Hematopoietic multipotent progenitor cell treated with erythropoietin and hydrocortisone succinate and interleukin-3 and kit ligand, for 8 days (in vitro differentiated cells): ENCODE measurements at places on chromosomes 5 and 9.

- DNase-seq, result no peak
These were observed 141.7 kb upstream of the MARCHF11 start for GRCh38 chr5:16321284-16321683.

DNA sequence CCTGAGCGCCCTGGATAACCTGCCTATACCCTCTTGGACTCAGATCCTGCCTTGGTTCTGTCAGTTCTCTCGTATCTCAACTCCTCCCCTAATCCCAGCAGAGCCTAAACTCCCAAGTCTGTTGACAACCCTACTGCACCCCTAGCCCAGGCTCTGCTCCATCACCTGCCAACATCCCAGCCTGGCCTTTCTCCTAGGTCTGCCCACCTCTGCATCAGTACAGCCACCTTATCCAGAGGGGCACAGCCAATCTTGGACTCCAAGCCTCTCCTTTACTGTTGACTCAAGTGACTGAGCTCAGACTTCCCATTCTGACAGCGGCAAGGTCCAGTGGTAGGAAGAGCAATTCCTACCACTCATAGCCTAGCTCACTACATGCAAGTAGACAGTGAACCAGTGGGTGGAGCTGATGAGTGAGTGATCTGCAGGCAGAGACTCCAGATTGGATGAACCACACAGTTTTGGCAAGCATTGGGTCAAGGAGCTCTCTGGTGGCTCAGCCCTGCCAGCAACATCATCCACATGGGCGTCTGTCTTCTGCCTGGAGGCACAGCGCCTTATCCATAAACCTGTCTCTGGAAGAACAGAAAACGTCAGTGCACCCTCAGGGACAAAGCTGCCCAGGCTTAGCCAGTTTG is 26.5 kb downstream of the TRMO start:
- peak; percentile 48 for DNase-seq

DNA sequence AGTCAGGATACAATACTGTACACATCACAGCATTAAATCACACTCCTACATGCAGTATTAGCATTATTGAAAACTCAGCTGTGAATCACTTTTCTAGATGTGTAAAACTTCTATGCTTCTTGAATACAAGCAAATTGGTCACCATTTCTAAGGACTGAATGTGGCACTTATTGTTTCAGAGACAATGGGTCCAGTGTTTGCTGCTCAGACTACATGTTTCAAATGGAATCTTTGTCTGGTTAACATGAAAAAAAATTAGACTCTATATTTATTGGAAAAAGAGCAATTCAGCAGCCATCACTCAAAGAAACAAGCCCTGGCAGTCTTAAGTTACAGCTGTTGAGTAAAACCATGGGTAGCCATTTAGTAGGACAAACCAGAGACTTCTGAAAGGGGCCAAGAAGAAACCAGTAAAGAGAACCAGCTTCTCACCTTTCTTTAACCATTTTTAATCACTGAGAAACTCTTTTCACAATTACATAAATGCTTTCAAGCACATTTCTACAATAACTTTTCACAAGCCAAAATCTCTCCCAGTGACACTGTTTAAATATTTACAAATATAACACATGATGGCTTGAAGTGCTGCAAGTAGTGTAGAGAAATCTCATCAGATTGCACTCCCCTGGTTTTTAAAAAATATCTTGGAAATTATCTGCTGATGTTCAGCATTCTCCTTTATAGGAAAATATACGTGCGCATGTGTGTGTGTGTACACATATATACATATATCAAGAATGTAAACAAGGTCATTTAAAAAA is 35.2 kb downstream of the OR2K2 start:
- DNase-seq, result no peak

- DNase-seq, result no peak
These were observed 39.0 kb downstream of the SEMA4D start for GRCh38 chr9:89458768-89459496.

DNA sequence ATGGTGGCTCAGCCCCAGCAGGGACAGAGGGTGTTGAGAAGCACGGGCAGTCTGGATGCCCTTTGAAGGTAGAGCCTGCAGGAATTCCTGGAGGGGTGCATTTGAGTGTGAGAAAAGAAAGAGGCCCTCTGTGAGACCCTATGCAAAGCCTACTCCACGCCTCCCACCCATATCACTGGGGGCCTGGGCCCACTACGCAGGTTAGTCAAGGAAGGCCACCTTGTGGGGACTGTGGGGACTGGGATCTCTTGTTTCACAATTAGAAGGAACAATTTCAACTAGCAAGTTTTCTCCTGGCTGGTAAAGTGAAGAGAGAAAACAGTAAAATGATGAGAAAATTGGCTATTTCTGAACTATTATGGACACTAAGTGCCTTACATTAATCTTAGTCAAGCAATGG is 486.2 kb upstream of the DAP start:
- no peak for DNase-seq

DNA sequence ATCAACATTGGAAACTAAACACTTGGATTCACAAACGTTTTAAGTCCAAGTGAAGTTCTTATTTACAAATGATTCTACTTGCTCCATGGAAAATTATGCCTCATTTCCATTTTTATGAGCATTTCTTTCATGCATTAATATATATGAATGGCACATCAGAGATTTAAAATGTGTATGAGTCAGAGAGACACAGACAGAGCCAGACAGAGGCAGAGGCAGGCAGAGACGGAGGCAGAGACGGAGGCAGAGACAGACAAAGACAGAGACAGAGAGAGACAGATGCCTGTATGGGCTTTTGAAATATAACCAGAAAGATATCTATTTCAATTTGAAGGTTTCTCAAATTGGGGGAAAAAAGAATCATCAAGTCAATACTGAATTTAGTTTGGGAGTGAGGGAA is 649.0 kb downstream of the PTPRD start:
- no peak for DNase-seq

- DNase-seq, result no peak
These were observed 198.1 kb downstream of the EFNA5 start for GRCh38 chr5:107472620-107473064.

DNA sequence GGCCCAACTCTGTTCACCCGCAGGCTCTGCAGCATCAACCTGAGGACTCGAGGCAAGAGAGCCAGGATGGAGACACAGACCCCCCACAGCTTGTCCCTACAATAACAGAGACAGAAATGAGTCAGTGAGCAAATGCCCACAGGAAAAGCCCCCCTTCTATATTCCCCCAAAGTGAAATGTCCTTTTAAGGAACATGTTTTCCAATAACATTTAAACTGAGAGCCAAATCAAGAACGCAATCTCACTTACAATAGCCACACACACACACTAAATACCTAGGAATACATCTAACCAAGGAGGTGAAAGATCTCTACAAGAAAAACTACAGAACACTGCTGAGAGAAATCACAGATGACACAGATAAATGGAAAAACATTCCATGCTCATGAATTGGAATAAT is 49.0 kb downstream of the TEX10 start:
- no peak for DNase-seq

GRCh38 chr5:106380736-106381135 is 1290.0 kb downstream of the EFNA5 start:
- no peak for DNase-seq

DNA sequence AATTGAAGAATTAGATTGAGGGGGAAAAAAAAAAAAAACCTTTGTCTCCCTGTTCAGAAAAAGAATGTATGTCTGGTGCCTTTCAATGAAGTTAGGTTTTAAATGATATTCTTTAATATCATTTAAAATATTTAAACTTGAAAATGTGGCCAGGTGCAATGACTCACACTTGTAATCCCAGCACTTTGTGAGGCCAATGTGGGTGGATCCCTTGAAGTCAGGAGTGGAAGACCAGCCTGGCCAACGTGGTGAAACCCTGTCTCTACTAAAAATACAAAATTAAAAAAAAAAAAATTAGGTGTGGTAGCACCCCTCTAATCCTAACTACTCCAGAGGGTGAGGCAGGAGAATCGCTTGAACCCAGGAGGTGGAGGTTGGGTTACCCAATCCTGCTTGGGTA is 111.1 kb upstream of the RASA1 start:
- no peak for DNase-seq

DNA sequence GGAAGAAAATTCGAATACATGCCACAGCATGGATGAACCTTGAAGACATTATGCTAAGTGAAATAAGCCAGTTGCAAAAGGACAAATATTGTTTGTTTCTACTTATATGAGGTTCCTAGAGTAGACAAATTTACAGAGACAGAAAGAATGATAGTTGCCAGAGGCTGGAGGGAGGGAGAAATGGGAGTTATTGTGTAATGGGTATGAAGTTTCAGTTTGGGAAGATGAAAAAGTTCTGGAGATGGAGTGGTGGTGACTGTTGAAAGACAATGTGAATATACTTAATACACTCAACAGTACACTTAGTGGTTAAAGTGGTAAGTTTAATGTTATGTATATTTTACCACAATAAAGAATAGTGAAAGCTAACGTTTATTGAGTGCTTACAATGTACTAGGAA is 99.6 kb upstream of the SLC44A1 start:
- DNase-seq, result no peak

DNA sequence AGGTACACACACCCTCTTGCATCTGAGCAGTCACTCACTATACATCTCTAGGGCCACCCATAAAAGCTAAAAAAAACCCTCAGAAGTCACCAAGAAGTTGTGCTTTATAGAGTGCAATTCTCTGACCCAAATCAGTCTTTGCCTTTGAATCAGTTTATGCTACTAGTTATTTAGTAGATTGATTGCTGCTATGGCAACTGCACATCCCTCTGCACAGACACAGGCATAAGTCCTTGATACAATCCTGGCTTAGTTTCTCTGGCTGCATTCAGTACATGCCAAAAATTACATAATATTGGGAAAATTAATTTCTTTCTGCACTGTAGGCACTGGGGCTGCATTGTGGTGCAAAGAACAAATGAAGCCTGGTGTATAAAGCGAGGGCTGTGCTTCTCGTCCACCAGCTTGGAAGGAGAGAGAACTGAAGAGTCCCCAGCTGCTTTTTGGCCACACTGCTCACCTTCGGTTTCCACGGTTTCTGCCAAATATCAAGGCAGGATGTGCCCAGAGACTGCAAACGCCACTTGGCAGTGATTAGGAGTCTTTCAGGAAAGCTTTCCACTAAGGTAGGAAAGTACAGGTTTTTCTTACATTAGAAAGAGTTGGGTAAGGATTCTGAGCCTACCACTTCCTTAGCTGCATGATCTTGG is 258.4 kb downstream of the ELAVL2 start:
- DNase-seq, result no peak

DNA sequence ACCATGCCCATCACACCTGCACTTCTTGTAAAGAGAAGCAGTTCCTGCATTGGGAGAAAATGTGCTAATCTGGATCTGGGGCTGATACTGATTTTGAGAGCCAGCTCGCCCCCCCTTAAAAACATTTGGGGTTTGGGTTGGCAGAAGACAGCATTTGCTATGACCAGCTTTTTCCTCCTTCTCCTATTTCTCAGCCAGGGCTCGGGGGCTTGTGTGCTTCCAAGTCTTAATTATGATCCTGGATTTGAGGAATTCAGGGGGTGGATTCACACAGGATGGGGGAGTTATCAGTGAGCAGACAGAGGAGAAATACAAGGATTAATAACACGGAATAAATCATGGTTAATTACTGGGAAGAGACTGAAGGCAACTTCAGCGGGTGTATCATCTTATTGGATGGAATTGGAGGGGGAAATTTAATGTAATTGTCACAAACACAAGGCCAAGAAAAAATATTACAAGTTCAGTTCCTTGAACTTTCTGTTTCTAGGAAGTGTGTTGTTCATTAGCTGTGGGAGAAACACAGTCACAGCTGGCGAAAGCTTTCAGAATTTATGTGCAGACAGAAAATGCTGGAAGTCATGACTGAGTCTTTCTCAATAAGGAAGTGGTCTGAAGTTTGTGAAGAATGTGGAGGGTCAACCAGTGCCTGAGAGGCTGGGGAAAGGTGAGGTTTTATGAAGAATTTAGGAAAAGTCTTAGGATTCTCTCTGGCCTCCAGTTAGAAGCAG is 15.3 kb downstream of the C9orf152 start:
- no peak for DNase-seq

DNA sequence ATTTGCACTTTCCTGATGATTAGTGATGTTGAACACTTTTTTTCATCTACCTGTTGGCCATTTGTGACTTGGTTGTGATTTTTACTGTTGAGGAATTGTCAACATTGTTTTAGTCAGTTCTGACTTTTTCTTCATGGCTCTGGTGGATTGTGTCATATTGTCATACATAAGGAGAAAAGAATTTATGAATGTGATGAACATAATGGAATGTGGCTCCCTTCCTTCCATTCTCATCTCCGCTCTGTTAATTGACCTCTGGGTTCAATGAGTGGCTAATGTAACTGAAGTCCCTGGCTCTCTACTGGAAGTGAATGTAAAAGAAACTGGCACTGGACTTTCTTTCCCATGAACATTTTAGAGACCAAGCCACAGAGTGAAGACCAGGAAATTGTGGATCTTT is 49.2 kb downstream of the KIAA1958 start:
- DNase-seq, result no peak

GRCh38 chr5:126917918-126918614 is 112.3 kb downstream of the MARCHF3 start:
- peak; percentile 21 for DNase-seq

DNA sequence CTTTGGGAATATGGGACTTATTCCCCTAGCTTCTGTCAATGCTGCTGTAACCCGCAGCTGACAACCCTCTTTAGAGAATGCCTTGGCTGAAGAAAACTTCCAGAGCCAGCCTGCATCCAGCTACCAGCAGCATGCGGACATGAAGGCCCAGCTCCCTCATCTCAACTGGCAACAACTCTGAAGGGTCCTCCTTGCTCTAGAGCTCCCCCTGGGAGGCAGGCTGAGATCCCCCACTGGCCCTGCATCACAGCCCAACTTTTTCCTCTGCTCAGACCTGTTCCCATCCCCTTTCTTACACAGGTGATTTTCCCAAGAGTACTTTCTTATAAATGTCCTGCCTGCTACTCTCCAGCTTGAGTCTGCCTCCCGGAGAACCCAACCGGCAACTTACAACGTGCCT is 18.7 kb upstream of the WNT8A start:
- peak; percentile 24 for DNase-seq

GRCh38 chr5:93384026-93384425 is 197.0 kb downstream of the NR2F1-AS1 start:
- DNase-seq, result no peak

DNA sequence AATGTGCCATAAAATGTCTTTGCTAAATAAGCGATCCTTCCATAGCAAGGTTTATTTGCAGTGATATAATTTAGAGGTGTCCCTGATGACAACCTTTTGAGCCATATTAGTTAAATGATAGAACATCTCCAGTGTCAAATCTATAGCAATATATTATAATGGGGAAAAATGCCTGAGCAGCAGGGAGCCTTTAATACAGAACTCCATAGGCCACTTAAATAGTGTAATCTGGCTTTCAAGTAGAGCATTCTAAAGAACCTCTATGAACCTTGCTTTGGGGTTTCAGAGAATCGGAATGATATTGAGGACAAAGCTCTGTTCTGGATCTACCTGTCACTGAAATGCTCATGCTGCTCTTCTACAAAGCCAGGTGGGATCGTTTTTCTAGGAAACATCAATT is 96.7 kb upstream of the MEF2C start:
- DNase-seq, result no peak

DNA sequence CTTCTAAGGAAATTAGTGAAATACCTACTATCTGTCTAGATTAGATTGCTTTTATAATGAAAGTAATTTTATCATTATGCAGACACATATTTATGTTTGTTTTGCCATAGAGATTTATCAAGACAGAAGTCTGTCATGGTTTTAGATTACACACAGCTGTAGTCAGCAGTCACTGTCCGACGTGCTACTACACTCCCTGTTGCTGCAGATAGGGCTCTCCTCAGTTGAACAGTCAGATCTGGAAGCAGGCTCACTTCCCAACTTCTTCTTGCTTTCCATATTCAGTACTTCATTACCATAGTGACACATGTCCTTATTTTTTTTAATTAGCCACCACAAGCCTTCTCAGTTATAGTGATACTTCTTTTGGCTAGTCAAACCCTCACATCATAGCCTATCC is 329.9 kb upstream of the ITGA1 start:
- DNase-seq, result no peak

GRCh38 chr5:60447488-60447920 is 252.5 kb downstream of the DEPDC1B start:
- no peak for DNase-seq
